Hair follicular keratinocyte (primary cell): ENCODE measurements at places on chromosomes 6 and 20. TPM values are rescaled to one million over a fixed set of nuclear protein-coding genes. Genes with fewer than 3 reads are reported as not detected.

Gene POU5F1
- 1.1 and 1.2 TPM in 2 replicates for total RNA-seq

Gene RRAGD
- 0.04 and 1.2 TPM in 2 replicates for total RNA-seq

Gene EFCAB8
- not detected in 2 replicates for total RNA-seq

Gene MCCD1
- not detected in 2 replicates for total RNA-seq

Gene GJA10
- not detected in 2 replicates for total RNA-seq

Gene LY6G5B
- 1.9 and 2.3 TPM in 2 replicates for total RNA-seq

Gene CDH26
- 0.47 and 1.2 TPM in 2 replicates for total RNA-seq

Gene MYCT1
- not detected in 2 replicates for total RNA-seq

Gene DEFB132
- total RNA-seq = not detected in 2 replicates

Gene TNFRSF6B
- total RNA-seq = 619 and 1,142 TPM in 2 replicates

Gene PACSIN1
- not detected in 2 replicates for total RNA-seq

Gene MLN
- not detected in 2 replicates for total RNA-seq

Gene PRPH2
- not detected in 2 replicates for total RNA-seq
